HuH-7.5 (cell line): ENCODE measurements at places on chromosomes 16 and 17.

- no peak for DNase-seq
Observed at GRCh38 chr17:74758848-74759168, 10.4 kb downstream of the NHERF1 start.

- DNase-seq, result no peak
Observed at GRCh38 chr17:19718041-19718612, 1.7 kb upstream of the SLC47A2 start.

DNA sequence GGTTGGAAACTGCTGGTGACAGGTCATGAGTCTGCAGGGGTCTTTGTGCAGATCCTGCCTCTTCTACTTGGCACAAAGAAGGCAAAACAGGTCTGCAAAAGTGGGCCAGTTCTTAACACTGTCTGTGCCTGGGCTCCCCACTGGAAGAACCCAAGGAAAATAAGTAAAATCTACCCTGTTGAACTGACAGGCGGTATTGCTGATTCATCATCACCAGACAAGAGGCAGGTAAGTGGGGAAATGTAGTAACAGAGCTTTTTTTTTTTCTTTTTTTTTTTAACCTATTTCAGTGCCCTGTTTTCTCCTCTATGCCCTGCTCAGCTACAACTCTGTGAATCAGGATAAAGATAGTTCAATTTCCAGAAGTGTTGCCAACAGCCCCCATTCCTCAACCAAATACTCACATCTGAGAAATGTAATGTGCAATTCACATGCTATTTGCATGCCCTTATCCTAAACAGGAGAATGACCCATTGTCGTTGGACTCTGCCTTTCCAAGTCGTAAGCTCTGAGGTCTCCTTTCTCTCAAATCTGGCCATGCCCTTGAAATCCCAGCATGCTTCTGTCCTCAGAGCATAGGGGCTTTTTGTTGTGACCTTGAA is 237.0 kb downstream of the SOX9 start:
- no peak for DNase-seq

GRCh38 chr16:76278980-76279379 is 1.8 kb downstream of the CNTNAP4 start:
- DNase-seq, result peak; percentile 25

GRCh38 chr17:74415608-74416396 is 16.1 kb upstream of the GPRC5C start:
- no peak for DNase-seq

- no peak for DNase-seq
Observed at GRCh38 chr16:28309811-28310311, 17.5 kb downstream of the SBK1 start.

DNA sequence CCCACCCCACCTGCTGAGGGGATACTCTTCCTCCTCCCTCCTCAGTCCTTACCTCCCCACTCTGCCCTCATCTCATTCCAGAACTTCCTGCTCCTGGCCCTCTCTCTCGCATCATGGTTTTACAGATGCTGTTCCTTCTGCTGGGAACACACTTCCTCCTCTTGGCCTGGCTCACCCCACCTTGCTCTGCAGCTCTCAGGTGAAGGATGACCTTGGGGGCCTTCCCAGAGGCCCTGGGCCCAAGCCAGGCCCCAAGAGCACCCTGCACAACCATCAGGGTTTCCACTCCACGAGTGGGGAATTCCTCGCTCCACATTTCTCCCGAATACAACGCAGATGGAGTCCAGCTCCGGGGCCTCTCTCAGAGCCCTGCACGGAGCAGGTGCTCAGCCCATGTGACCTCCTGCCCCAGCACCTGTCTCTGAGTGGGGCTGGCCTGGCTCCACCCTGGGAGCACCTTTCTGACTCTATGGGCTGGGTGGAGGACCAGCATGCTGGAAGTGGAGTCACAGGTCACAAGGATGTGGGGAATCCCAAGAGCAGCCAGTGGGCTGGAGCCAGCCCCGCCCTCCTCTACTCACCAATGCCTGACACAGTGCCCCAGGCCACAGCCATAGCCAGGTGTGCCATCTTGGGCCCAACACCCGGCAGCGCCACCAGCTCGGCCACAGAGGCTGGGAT is 4.5 kb downstream of the NTHL1 start:
- DNase-seq, result no peak

- DNase-seq, result no peak
Observed at GRCh38 chr16:78155791-78156345, 56.4 kb downstream of the WWOX start.

- no peak for DNase-seq
Observed at GRCh38 chr16:68091380-68092261, 6.5 kb downstream of the NFATC3 start.
